Left colon (tissue), 2 donors: ENCODE measurements at places on chromosomes 12 and 14. TPM values are rescaled to one million over a fixed set of nuclear protein-coding genes. Genes with fewer than 3 reads are reported as not detected.

BIN2 gene
- 8.0 TPM for total RNA-seq

CRIP2 gene
- 13.0 TPM for total RNA-seq

AKAP6 gene
- 3.4 TPM for total RNA-seq

TOGARAM1 gene
- 11.0 TPM for total RNA-seq

BATF gene
- total RNA-seq, result 0.67 TPM

KCNK13 gene
- 0.15 TPM for total RNA-seq

SLC17A8 gene
- total RNA-seq, result 15.2 TPM

KRT6A gene
- not detected for total RNA-seq

TC2N gene
- 65.2 TPM for total RNA-seq

ASCL1 gene
- total RNA-seq, result 0.47 TPM

MYO1A gene
- 281 TPM for total RNA-seq

TAS2R46 gene
- total RNA-seq, result 0.95 TPM

AMN gene
- 331 TPM for total RNA-seq

NUP37 gene
- 19.0 TPM for total RNA-seq

OR6J1 gene
- total RNA-seq, result not detected
